Foreskin fibroblast (primary cell): ENCODE measurements at places on chromosomes 12 and 14.
A peak's percentile ranks its signal among the peaks of the same experiment; 100 is the strongest.

DNA sequence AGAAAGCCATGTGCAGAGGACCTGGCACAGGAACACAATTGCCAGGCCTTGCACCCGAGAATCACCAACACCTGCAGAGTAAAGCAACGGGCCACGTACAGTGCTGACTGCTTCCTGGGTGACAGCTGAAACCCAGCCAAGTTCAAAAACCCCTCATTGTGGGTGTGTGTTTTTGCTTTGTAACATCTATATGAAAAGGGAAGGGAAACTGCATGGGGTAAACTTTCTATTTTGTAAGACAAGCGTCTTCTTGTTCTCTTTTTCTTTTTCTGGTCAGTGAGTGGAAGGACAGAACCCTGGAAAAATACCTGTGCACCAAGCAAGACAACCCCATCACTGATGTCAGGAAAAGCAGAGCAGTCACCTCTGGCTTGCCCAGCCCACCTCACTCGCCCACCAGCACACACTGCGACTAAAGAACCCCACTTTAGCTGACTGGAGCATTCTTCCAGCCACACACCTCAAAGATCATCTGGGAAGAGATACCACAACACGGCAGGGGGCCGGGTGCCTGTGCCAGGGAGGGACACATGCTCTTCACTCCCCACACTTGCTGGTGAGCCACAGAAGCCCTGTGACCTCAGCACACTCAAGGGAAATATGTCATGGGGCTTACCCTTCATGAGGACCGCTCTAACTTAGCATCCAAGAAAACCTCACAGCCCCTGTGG lies 172.3 kb downstream of the NDUFA12 start:
- no peak for DNase-seq

DNA sequence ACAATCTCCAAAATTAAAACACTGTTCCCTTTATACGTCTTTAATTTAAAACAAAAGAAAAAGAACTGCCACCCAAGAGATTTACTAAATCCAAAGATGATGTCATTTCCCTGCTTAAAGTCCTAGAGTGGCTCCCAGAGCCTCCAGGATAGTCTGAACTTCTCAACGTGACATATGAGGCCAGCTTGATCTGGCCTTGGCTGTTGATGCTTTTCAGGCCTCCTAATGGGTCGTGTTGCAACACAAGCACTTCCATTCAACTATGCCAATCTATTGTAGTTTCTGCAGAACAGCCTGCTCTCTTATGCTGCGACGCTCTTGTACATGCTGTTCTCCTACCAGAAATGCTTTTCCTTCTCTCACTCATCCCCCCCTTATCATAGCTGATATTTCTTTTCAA lies 35.7 kb downstream of the LGR5 start:
- DNase-seq, result peak; percentile 78

- DNase-seq, result no peak
These were observed 614 bp upstream of the MARK3 start for GRCh38 chr14:103384450-103385151.

- DNase-seq, result peak; percentile 25
These were observed 32.9 kb downstream of the MVK start for GRCh38 chr12:109606320-109607028.

DNA sequence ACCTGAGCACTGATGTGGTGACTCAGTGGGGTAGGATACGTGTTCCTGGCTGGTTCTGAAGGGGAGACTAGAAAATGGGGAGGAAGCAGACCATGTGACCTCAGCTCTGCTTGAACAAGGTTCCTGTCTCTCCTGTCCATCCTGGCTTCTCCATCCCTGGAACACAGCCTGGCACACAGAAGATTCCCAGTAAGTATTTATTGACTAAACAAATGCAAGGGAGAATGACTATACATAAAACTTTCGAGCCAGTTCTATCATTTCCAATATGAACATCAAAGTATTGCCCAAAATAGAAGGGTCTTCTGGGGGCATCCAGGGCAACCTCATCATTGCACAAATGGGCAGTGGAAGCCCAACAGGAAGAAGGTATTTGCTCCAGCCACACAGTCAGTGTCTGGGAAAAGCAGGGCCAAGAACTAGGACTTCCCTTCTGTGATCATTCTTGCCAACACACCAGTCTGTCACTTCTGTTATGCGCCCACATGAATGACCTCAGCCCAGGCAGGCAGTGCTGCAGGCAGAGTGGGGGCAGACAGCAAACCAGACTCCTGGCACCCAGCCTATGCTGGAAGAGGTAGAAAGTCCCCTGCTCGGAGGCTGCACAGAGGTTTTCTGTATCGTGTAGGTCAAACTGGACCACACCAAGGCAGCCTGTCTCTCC lies 5.6 kb upstream of the SERPINA9 start:
- DNase-seq, result peak; percentile 29

GRCh38 chr14:71780822-71781221 lies 151.4 kb upstream of the RGS6 start:
- DNase-seq, result no peak

DNA sequence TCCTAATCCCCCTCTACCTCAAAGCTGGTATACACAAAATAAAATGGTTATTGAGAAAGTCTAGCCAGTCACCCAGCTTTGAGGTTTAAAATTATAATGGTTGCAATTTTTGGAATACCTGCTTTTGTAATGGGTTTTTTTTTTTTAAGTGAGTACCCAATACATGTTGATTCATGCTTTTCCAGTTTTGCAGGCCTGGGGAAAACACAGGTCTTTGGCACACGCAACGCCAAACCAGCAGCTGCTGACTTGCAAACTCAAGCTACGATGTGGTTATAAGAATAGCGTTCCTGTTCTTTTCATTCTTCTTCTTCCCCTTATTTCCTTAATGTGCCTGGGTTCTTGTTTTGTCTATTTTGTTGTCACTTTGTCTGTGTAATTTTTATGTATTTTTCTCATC lies 233.0 kb downstream of the EGLN3 start:
- DNase-seq, result no peak

DNA sequence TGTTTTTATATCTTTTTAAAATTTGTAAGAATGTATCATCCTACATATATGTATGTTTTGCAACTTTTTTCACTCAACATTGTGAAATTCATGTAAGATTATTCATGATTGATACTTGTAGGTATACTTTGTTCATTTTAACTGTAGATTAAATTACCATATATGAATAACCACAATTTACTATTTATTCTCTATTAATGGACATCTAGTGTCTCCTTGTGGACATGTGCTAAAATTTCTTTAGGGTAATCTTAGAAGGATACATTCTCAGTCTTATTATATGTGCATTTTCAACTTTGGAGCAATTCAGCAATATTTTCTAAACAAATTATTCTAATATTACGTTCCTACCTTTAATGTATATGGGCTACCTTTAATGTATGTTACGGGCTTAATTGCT lies 192.4 kb downstream of the FUT8 start:
- no peak for DNase-seq

DNA sequence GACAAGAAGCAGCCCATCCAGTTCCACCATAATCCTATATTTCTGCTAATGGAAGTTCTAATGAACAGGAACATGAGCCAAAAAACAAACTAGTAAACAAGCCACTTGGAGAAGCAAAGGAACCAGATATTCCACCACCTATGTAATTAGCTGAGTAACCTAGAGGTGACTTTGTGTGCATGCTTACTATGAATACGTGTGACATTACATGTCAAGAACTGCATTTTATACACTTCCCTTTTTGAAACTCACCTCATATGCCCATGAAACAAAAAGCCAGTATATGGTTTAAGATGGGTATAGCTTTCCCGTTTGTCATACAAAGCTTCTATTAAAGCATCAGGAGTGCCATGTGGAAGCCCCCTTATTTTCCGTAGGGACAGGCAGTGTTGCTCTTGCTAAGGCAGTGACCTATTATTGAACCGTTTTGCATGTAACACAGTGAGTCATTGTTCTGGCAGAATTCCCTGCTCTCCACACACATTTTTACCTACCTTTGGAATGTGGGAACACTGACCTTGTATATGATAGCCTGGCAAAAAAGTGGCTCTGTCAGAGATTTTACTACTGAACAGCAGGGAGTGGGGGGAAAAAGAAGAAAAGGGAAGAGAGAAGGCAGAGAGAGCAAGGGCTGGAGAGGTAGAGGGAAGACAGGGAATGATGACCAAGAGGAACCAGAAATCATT lies 34.8 kb upstream of the FRMD6 start:
- peak; percentile 95 for DNase-seq

- DNase-seq, result no peak
These were observed 61.1 kb downstream of the RAB35 start for GRCh38 chr12:120055231-120056000.

- no peak for DNase-seq
These were observed 12.9 kb downstream of the P2RX4 start for GRCh38 chr12:121222847-121223246.

DNA sequence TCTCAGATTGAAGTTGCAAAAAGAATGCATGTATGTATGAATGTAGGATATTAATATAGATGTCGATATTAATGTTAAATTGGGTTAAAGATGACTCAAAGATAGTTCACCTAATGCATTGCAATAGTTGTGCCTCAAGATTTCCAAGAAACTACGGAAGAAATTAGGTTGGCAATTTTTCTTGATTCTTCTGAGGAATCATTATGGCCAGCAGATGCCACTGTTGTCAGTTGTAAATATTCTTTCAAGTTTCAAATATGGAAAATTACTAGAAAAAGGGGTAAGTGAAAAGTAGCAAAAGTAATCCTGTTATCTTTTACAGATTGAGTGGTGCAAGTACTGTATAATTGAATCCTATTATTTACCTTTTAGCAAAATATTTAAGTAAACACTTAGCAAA lies 202.1 kb downstream of the ADAMTS20 start:
- peak; percentile 58 for DNase-seq

GRCh38 chr14:74085047-74085637 lies 386 bp downstream of the LIN52 start:
- DNase-seq, result peak; percentile 49

DNA sequence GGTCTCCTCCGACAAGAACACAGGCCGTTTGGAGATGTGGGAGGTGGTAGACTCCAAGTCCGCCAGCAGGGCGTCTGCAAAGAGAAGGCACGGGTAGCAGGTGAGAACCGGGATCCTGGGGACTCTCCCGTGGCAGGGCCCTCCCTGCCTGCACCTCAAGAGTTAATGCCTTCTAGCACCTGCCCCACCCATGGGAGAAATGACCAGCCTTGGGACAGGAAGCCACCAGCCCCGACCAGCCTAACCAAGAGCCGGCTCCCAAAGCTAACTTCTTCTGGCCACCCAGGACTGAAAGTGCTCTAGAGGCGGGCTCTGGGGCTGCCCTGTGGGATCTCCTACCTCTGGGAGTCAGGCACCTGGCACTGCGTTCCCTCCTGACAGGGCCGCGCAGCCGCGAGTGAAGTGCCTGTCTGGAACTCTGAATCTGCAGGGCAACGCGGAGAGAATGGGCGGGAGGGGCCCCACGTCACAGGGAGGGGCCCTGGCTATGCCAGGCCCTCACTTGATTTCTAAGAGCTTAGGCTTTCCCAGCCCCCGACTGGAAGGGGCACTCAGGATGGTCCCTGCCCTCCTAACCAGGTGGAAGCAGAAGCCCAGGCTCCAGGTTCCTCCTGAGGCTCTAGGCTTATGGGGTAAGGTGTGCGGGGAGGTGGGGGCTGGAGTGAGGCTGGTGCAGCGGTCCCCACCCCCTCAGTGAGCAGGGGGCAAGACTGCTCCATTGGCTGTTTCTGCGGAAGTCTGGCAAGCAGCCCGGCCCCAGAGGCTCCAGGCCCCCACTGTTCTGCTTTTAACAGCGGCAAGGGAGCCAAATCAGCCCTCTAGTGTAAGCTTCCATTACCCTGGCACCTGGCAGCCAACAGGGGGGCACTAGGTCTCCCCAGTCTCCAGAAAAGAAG lies 23.6 kb upstream of the RPLP0 start:
- DNase-seq, result no peak

DNA sequence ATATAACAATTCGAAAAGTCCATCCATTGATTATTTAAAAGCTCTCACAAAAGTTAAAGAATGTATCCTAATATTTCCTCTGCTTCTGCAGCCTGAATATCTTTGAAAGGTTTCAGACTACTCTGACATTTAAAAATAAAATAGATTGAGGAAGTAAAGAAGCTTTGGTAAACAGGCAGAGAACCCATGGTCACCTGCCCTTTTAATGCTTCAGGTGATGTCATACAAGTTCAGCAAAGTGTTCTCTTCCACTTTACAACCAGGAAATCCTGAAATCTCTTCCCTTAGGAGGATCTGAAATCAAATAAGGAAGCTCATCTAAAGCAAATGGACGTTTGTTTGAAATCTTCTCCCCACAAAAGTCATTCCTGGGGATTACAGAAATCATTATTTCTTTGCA lies 322.4 kb downstream of the PDZRN4 start:
- DNase-seq, result no peak

- DNase-seq, result no peak
These were observed 70.0 kb downstream of the TMEM132C start for GRCh38 chr12:128337071-128337345.

DNA sequence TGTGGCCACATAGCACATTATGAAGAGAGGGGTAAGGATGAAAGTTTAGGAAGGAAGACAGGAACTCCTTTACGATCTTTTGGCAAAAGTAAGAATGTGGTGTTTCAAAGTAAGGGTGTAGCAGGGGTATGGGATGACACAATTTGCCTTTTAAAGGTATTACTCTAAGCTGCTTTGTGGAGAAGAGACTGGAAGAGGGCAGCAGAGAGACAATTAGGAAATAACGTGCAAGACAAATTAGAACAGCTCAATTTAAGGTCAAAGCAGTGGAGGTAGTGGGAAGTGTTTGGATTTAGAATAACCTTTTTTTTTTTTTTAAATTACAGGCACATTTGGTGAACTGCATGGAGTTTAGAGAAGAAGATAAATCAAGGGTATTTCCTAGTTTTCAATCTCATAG lies 342.6 kb downstream of the NOVA1 start:
- peak; percentile 48 for DNase-seq

DNA sequence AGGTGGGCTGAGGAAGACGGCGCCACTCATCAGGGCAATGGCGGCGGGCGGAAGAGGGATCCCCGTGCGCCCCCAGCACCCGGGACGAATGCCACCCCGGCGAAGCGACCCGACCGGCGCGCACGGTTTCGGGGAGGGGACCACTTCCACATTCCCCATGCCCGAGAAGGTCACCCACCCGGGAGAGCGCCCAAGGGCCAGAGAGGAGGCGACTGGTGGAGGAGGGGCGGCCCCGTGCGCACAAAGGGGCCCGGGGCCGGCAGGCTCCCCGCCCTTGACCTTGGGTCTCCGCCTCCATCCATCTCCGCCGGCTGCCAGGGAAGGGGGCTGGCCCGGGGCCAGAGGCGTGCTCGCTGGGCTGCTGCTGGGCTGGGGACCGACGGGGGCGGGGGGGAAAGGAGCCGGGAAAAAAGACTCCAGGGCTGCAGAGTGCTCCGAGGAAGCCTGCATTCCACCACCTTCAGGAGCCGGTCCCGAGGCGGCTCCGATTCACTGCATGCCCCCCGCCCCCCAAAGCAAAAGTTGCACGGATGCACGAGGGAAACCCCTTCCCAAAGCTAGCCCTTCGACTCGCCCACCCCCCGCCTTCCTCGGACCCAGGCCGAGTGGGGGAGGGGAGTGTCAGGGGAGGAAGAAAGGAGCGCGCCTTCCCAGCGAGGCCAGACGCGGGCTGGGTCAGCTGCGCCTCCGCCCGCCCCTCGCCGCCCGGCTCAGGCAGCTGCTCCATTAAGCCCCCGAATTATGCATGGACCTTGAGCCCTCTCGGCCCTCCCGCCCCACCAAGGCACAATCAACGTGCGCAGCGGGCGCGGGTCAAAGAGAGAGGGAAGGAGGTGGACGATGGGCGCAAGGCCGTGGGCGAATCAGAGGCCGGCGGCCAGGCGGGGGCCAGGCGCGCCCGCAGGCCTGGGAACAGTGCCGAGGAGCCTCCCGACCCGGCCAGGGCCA lies 26.2 kb downstream of the BCL11B start:
- no peak for DNase-seq

GRCh38 chr12:16581416-16581815 lies 24.5 kb downstream of the LMO3 start:
- DNase-seq, result no peak

- no peak for DNase-seq
These were observed 61.4 kb upstream of the VPS33A start for GRCh38 chr12:122327494-122328385.

- DNase-seq, result peak; percentile 14
These were observed 52.5 kb upstream of the RBM19 start for GRCh38 chr12:114018669-114019068.
